ENCODE measurements at places on chromosomes 2 and 18. TPM values are rescaled to one million over a fixed set of nuclear protein-coding genes. Genes with fewer than 3 reads are reported as not detected.

Gene CPO
- polyA plus RNA-seq: 0.31 TPM

Gene SCLY
- not detected for polyA plus RNA-seq

Gene B3GNT7
- 0.55 TPM for polyA plus RNA-seq

Gene REEP1
- 76.7 TPM for polyA plus RNA-seq

Gene MC2R
- polyA plus RNA-seq: 0.65 TPM

Gene EIF2AK3
- 20.8 TPM for polyA plus RNA-seq

Gene FTCDNL1
- 1.7 TPM for polyA plus RNA-seq

Gene CCDC88A
- 68.4 TPM for polyA plus RNA-seq

Gene CCBE1
- polyA plus RNA-seq: 4.7 TPM

Gene OR6B2
- not detected for polyA plus RNA-seq

DNA sequence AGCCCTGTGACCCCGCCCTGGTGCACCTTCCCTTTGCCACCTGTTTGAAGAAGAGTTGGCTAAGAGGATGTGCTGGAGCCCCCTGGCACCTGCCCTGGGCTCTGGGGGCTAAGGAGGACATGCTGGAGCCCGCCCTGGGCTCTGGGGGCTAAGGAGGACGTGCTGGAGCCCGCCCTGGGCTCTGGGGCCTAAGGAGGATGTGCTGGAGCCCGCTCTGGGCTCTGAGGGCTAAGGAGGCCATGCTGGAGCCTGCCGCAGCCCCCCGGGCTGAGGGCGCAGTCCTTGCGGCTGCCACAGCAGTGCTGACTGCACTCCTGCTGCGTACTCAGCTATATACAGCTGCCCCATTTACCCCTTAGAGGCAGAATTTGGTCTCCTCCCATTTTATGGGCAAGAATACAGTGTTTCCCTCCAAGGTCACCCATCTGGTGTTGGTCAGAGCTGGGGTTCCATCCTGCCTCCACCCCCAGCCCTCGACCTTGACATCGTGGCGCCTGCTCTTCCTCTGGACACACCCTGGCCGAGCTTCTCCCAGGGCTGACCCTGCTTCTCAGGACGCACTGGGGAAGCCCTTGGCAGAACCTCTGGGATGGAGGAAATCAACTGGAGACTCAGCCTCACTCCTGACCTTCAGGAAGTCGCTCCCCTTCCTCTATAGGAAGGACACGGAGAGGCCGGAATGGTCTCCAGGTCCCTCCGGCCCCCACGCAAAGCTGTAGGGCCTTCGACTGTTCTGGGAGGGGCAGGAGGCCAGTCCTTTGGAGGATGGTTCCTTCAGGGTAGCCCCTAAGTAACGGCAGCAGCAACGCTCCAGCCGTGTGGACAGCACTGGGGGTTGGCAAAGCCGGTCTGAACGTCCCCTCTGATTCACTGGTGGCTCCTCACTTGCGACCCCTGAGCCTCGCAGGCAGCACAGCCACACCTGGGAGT is 65.0 kb upstream of the HPCAL1 start:
- DNase-seq: no peak

DNA sequence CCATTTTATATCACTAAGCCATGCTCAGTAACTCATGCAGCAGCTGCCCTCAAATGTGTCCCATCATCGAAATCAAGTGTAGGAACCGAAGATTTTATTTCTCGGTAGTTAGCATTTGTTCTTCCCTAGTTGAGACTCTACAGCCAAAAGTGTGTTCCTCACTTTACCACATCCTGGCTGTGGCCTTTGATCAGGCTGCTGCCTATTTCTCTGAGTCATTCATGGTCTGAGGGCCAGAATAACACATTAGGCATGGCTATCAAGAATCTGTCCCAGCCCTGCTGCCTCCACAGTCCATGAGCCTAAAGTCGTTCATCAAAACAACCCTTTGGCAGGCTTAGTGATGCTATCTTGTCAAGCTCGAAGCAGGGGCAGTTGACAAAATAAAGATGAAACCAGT is 300.1 kb downstream of the TDRD15 start:
- no peak for DNase-seq

DNA sequence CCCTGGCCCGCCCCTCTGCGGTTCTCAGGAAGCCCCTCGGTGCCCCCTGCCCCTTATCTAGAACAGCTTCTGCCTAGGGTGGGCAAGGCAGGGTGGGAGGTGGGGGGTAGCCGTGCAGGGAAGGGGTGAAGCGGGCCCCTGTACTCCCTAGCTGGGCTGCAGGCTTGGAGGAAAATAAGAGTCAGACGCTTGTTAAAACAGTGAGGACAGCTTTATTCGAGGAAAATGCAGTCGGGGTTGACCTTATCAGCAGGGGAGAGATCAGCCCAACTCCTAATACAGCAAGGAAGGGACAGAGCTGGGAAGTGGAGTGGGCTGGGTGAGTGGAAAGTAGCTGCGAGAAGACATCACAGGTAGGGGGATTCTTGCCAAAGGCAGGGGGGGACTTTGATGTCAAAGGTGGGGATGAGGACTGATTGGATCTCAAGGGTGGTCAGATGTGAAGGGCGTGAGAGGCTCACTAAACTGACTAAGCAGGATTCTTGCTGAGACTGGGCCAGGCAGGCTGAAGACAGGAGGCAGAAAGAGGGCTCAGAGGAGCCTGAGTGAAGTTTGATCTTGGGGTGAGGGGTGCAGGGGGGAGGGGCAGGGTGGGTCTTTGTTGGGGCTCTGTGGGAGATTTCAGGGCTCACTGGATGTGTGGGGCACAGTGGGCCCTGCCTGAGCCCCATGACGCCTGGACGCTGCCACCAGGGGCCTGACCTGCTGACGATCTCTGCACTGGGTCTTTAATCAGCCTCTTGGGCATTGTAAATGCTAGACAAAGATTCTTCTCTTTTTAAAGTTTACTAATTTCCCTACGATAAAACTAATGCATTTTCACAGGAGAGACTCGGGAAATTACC is 29.9 kb downstream of the HPCAL1 start:
- no peak for DNase-seq

- no peak for DNase-seq
These were observed 297.4 kb upstream of the MGAT5 start for GRCh38 chr2:133956434-133956935.

DNA sequence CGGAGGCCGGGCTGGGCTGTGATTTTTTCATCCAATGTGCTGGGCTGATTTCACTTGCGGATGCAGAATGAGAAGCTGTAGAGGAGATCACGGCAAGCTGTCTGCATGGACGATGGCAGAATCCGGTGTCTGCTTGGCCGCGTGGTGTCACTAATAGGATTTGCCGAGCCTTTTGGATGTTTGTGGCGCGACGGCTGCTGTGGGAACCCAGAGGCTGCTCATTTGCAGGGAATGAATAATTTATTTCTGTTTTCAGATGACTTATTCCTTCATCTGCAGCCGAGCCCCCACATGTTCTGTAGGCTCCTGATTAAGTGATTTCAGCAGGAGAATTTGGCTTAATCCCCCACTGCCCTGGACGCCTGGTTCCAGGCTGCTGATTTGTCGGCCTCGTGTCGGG is 62.6 kb downstream of the ODC1 start:
- DNase-seq: no peak

- no peak for DNase-seq
These were observed 82.7 kb downstream of the COL5A2 start for GRCh38 chr2:189096769-189097447.

DNA sequence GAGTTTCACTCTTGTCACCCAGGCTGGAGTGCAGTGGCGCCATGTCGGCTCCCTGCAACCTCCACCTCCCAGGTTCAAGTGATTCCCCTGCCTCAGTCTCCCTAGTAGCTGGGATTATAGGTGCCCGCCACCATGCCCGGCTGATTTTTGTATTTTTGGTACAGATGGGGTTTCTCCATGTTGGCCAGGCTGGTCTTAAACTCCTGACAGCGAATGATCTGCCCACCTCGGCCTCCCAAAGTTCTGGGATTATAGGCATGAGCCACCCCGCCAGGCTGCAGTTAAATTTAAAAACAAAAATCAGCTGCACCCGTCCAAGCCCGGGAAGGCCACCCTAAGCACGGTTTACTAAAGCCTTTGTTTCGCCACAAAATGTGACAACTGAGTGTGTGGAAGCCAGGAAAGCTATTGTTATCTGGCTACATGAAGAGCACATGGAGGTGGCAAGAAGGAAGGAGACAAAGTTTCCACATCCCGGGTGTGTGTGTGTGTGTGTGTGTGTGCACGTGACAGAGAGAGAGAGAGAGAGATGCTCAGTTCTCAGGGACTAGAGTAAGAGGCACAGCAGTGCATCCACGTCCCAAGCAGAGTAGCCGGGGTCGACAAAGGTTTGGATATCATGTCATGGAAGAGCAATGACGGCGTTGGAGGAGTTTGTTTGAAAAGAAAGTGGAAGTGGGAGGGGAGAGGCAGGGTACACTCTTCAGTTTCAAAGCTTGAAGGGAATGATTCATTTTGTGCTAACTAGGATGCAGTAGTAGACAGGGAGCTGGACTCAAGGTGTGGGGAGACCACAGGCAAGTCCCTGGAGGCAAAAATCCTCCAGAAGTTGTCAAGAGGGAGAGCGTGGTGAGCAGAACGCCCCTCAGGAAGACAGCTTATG is 20.1 kb downstream of the INPP5D start:
- DNase-seq: no peak

GRCh38 chr2:80322311-80322920 is 17.9 kb upstream of the LRRTM1 start:
- DNase-seq: no peak

GRCh38 chr18:46821856-46822711 is 65.2 kb upstream of the ST8SIA5 start:
- no peak for DNase-seq

- DNase-seq: no peak
These were observed 13.5 kb downstream of the HSPD1 start for GRCh38 chr2:197486175-197486574.

GRCh38 chr2:17592731-17593409 is 52.4 kb downstream of the VSNL1 start:
- DNase-seq: no peak

- DNase-seq: no peak
These were observed 134.3 kb upstream of the AQP4 start for GRCh38 chr18:26999797-27000196.

GRCh38 chr18:35747894-35748472 is 166.4 kb downstream of the GALNT1 start:
- no peak for DNase-seq

GRCh38 chr2:206833291-206833690 is 67.9 kb downstream of the FASTKD2 start:
- no peak for DNase-seq

- DNase-seq: no peak
These were observed 71.2 kb downstream of the MREG start for GRCh38 chr2:215942194-215942593.

Data from muscle of arm (tissue), 14 donors.